A549 treated with RU486 at 1 μM for 4 hours (cell line): ENCODE measurements at places on chromosomes 13 and 19. TPM values are rescaled to one million over a fixed set of nuclear protein-coding genes. Genes with fewer than 3 reads are reported as not detected.

Gene ARHGAP35
- 21.4 to 28.9 TPM (median 27.9 TPM) in 5 replicates for total RNA-seq

Gene CCNE1
- 22.5 to 26.7 TPM (median 24.9 TPM) in 5 replicates for total RNA-seq

Gene OR7A10
- total RNA-seq: not detected in 5 replicates

Gene CYP2F1
- not detected in 5 replicates for total RNA-seq
